ENCODE measurements at places on chromosomes 5 and 9. TPM values are rescaled to one million over a fixed set of nuclear protein-coding genes. Genes with fewer than 3 reads are reported as not detected.

- no peak for DNase-seq
These were observed 1115.5 kb downstream of the TAF11L14 start for GRCh38 chr5:18749763-18750162.

- DNase-seq: peak; percentile 51
These were observed 7.0 kb upstream of the AK1 start for GRCh38 chr9:127884427-127884911.

The SCGB3A1 gene
- not detected for total RNA-seq

- peak; percentile 26 for DNase-seq
These were observed 31.7 kb upstream of the ZBTB43 start for GRCh38 chr9:126773004-126773607.

GRCh38 chr5:133460172-133460758 is 152.1 kb downstream of the FSTL4 start:
- peak; percentile 5 for DNase-seq

DNA sequence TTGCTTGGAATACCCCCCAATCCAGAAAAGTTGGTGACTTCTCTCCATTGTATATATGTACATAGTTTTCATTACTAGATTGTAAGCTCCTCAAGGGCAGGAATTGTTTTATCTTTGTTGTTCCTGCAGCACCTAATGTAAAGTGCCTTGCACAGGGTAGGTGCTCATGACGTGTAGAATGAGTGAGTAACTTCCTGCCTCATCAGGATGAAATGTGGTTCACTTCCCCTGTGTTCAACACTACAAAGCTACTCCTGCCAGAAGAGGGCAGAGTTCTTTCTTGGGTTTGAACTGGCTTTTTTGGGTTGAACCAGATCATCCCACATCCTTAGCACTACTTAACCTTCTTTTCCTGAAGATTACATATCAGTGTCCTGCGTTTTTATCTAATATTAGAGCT is 23.9 kb downstream of the GTF3C4 start:
- DNase-seq: no peak

- no peak for DNase-seq
These were observed 649.3 kb upstream of the WWC1 start for GRCh38 chr5:167642181-167642580.

GRCh38 chr5:54772231-54772630 is 213.2 kb downstream of the ESM1 start:
- no peak for DNase-seq

The FOXD1 gene
- 18.6 TPM for total RNA-seq

- no peak for DNase-seq
These were observed 7.0 kb upstream of the GPR21 start for GRCh38 chr9:123026425-123026824.

DNA sequence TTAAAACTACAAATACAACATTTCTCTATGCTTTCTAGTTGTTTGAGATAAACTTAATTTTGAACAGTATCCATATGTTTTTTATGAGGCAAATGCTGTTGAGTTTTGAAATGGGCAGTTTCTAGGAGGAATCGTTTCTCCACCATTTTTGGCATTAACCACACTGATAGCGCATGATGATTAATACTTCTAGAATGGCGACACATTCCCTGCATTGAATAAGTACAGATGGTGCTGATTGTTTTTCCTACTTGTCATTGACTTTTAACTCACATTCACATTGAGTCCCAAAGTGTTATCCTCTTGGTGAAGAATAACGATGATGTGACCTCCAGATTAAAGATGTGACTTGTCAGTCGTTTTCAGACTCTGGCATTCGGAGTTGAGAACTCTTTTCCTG is 6.5 kb upstream of the CCDC192 start:
- no peak for DNase-seq

The TOPORS gene
- total RNA-seq: 24.6 TPM

- DNase-seq: peak; percentile 14
These were observed 144.3 kb downstream of the ACTBL2 start for GRCh38 chr5:57338068-57338867.

The RELL2 gene
- total RNA-seq: 2.2 TPM

The WDR5 gene
- 82.9 TPM for total RNA-seq

DNA sequence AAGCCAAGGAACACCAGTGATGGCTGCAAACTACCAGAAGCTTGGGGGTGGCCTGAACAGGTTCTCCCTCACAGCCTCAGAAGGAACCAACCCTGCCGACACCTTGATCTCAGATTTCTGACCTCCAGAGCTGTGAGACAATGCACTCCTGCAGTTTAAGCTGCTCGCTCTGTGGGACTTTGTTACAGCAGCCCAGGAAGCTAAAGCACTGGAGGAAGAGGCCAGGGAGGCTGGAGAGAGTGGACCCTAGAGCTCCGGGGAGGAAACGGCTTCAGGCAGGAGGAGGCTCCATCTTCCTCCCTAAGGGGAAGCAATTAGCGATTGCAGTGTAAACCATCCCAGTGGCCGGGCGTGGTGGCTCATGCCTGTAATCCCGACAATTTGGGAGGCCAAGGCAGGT is 25.1 kb downstream of the BARX1 start:
- no peak for DNase-seq

The TERT gene
- total RNA-seq: 165 TPM

The LIFR gene
- 16.2 TPM for total RNA-seq

DNA sequence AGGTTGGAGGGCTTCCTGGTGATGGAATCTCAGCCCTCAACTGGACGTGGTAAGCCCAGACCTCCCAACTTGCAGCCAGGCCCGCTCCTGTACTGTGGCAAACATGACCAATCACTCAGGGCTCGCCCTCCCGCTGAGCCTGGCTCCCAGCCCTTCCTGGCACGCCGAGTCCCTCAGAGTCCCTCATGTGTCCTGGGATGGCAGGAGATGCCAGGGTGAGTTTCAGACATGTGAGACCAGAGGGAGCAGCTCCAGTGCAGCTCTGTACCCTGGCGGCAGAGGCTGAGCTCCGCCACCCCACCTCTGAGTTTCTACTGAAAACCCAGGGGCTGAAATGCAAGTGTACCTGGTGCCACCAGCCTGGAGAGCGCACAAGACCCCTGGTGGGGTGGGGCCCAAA is 42.0 kb upstream of the RXRA start:
- DNase-seq: no peak

GRCh38 chr5:154190595-154191304 is at the start of gene GALNT10:
Gene GALNT10, plus strand, starts transcription at chr5:154190733. Its CDS starts 134 bp downstream, at chr5:154190867.
- DNase-seq: peak; percentile 69

The AHRR gene
- 74.8 TPM for total RNA-seq

GRCh38 chr5:74085186-74085585 is 459.2 kb downstream of the ARHGEF28 start:
- DNase-seq: no peak

GRCh38 chr9:113964495-113965170 is 88.5 kb downstream of the ZNF618 start:
- no peak for DNase-seq

The BARHL1 gene
- not detected for total RNA-seq

DNA sequence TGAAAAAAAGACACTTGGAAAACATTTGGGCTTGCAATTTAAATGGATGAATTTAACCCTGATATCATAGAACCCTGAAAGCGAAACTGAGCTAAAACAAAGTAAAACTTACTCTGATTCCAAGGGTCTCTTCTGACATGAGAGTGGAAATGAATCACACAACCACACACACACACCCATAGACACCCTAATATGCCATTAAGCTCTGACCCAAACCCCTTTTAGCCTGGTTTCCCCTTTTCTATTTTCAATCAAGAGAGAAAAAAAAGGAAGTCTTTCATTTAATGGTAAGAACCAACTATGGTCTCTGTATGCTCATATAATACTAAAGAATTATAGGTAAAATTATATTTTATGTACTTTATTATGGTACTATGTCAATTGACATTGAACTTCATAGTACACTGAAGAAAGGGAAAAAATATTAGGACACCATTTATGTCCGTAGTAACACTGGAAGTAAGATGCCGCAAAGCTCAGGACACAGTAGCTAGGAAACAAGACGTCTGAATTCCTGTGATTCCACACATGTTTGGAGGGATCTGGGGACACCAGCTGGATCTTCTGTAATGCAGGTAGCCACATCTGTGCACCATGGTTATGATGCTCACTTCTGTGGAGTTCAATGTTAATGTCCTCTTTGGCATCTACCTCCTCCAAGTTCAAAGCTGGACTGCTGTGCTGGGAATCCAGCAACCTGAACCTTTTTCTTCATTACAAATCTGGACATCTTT is 95.8 kb downstream of the PCSK1 start:
- DNase-seq: no peak

DNA sequence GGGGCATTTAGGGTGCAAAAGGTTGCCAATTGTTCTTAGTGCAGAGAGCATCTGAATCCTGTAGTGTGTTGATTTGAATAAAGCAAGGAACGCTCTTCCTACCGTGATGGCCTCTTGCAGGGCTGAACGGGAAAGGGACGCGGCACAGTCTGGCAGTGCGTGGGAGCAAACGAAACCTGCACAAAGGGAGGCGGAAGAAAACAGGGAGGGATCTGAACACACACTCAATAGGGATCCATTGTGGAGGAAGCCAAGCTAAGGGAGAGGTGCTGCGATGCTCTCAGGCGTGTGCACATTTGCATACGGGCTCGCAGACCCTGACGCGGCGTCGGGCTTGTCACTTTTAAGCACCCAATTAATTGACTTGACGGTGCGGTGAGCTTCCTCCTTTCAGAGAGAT is 414.0 kb upstream of the IRX1 start:
- DNase-seq: no peak

The SNX18 gene
- 93.9 TPM for total RNA-seq

- no peak for DNase-seq
These were observed 188.7 kb downstream of the DENND1A start for GRCh38 chr9:123741214-123741613.

The TOR4A gene
- 3.6 TPM for total RNA-seq

DNA sequence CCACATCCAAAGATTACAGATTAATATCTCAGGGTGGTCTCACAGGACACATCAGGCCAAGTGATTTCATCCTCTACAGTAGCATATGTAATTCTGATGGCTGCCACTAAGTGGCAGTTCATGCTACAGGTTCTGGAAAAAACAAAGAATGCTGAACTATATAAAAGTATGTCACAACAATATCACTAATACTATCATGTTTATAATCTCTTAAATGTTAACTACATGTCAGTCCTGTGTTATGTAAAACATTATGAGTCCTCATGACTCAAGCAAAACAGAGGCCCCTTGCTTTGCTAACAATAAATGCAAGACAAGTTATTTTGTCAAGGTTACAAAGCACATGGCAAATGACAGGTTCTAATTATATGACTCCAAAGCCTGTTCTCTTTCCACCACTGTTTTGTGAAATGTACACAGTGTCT is 233.2 kb downstream of the FBXL17 start:
- DNase-seq: peak; percentile 26

GRCh38 chr5:139413153-139413552 is 9.3 kb upstream of the SPATA24 start:
- DNase-seq: peak; percentile 62

- DNase-seq: no peak
These were observed 15.3 kb downstream of the SEC61B start for GRCh38 chr9:99237356-99237755.

The MAPKAP1 gene
- total RNA-seq: 116 TPM

- DNase-seq: no peak
These were observed 27.8 kb downstream of the NR5A1 start for GRCh38 chr9:124479371-124479770.

The MPDZ gene
- 31.2 TPM for total RNA-seq

The C9 gene
- total RNA-seq: not detected

The IL31RA gene
- 0.16 TPM for total RNA-seq

GRCh38 chr9:12889402-12890106 is 114.7 kb downstream of the LURAP1L start:
- DNase-seq: no peak

DNA sequence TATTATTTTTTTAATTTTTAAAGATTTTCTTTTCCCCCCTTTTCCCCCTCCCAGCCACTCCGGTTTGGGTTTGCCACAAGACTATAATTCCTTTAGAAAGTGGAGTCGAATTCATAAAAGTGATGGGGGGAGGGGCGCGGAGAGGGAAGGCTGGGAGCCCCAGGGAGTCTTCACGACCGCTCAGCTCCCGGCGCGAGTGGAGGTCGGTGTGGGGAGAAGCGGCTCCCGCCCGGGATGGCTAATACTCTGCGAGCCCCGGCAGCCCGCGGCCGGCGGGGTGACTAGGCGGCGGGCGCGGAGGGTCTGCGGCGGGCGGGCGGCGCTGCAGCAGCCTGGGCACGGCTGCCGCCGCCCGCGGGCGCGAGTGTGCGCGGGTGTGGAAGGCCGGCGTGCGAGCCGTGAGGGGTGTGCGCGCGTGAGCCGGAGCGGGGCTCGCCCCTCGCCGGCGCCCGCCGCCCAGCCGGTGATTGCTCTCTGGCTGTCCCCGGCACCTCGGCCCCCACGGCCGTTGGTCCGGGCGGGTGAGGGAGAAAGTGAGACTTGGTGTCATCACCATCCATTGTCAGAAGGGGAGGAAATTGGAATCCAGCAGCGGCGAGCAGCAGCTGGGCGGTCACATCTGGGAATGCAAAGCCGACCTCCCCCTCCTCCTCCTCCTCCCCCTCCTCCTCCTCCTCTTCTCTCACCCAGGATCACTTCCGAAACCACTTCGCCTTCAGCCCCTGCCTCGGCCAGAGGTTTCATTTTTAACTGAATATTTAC is at the start of gene PARP8:
TSS of gene PARP8 (plus strand) at position 377 of the 762 bp plus-strand sequence. CDS start 459 bp downstream, outside the sequence.
- peak; percentile 49 for DNase-seq

DNA sequence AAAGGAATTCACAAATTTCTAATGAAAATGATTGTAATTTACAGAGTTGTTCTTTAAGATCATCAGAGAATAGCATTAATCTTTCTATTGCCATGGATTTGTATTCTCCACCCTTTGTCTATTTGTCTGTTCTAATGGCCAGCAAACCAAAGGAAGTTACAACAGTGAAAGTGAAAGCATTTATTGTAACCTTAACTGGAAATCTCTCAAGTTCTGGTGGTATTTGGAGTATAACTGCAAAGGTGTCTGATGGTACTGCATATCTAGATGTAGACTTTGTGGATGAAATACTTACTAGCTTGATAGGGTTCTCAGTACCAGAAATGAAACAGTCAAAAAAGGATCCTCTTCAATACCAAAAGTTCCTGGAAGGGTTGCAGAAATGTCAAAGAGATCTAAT is 21.7 kb downstream of the RMI1 start:
- DNase-seq: no peak

DNA sequence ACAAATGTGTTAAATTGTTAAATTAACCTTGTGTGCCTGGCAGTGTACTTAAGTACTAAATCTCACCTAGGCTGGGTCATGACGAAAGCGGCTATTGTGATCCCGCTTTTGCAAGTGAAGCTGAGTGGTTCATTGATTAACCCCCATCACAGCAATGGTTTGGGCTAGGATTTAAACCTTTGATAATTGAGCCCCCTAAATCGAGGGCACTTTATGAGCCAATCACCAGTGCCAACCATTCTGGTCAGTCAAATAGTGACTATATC is 22.8 kb downstream of the HNRNPK start:
- no peak for DNase-seq

The NUTM2F gene
- not detected for total RNA-seq

GRCh38 chr5:171272996-171273970 is 35.8 kb upstream of the TLX3 start:
- no peak for DNase-seq

The FOXD4 gene
- 0.19 TPM for total RNA-seq

GRCh38 chr5:175542232-175542965 is 64.0 kb downstream of the SFXN1 start:
- no peak for DNase-seq

The SLC34A1 gene
- not detected for total RNA-seq

The LCN12 gene
- total RNA-seq: 0.27 TPM

The SH3GL2 gene
- total RNA-seq: not detected
